ENCODE measurements at places on chromosomes 5 and 9.
A peak's percentile ranks its signal among the peaks of the same experiment; 100 is the strongest.

DNA sequence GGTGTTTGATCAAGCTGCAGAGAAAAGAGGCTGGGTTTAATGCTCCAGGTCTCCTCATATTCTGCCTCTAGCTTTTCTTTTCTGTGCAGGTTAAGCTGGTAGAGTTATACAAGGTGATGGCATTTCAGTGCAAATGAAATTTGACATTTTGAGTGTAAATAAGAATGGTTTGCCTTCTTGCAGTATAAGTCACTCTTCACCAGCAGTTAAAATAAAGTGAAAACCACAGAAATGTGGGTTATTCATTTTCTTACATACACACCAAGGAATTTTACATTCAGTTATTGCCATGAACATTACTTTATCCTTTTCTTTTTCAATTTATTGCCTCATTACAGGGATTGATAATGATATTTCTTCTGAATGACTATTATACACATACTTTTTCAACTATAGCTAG is 337.5 kb upstream of the PCSK5 start:
- no peak for DNase-seq

GRCh38 chr5:36073595-36074216 is 7.0 kb upstream of the UGT3A2 start:
- DNase-seq: no peak

GRCh38 chr5:66933066-66933465 is 263.5 kb downstream of the CD180 start:
- DNase-seq: peak; percentile 65

DNA sequence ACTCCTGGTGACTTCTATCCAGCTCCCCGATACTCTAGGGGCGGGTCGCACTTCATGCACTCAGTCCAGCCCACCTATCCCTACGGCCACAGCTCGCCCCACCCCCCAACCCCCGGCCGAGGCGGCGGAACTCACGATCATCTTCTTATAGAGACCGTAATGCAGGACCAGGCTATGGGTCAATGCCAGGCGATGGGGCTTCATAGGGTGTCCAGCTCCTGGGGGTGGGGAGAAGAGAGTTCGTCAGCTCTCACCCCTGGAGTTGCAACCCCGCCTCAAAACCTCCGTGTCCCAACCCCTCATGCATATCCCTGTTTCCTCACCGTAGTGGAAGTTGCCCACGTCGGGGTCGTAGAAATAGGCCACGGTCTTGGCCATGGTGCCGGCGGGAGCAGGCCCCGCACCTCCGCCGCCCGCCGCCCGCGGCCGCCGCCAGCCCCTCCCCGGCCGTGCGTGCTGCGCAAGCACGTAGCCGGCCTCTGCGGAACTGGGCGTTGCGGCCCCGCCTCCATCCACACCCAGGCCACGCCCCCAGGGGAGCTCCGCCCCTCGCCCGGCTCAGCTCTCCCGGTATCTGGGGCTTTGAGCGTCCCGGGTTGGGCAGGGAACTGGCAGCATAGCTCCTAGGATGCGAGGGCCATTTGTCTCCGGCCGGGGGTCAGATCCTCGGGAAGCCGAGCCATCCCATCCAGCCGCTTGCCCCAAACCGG is at the start of the genes HDAC3 and RELL2:
Gene HDAC3, minus strand, starts transcription at position 437 of the 710 bp plus-strand sequence. Its CDS starts 59 bp downstream, at position 378.
Gene RELL2, plus strand, starts transcription at position 585 of the 710 bp plus-strand sequence. CDS start 1,229 bp downstream, outside the sequence.
- peak; percentile 85 for DNase-seq

- DNase-seq: no peak
Measured at GRCh38 chr5:139979943-139980342, 63.2 kb downstream of the NRG2 start.

- no peak for DNase-seq
Measured at GRCh38 chr9:120360046-120360445, 219.9 kb downstream of the CDK5RAP2 start.

DNA sequence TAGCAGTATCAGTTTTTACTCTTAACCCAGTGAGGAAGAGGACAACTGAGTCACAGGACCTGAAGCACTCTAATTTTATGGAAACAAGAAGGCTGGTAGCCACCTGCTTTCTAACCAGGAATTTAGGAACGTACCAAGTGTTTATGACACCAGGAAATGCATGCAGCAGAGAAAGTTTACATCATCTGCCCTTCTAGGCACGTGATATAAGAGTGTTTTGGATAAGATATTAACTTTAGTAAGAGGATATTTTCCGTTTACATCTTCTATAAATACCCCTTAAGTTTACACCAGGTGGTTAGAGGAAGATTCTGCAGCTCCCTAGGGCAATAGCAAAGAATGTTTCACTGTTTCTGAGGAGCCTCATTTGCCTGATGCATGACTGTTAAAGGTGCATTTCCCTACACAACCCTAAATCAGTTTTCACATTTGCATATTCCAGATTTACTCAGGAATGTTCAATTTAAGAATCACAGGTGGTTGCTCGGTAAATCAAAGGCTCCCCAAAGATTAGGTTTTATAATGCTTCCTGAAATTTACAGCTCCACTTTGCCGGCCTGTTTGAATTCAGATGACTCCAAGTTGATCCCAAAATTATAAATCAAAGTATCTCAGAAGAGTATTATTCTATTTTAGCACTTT is 1.8 kb downstream of the TSC1 start:
- no peak for DNase-seq

GRCh38 chr5:127970081-127970480 is 113.5 kb upstream of the SLC12A2 start:
- no peak for DNase-seq

GRCh38 chr5:158264264-158264663 is 405.3 kb upstream of the CLINT1 start:
- DNase-seq: no peak

GRCh38 chr5:122078116-122079110 is at the start of gene LOX:
LOX (minus strand) TSS chr5:122078259; CDS start chr5:122077985, 274 bp downstream.
- peak; percentile 97 for DNase-seq

DNA sequence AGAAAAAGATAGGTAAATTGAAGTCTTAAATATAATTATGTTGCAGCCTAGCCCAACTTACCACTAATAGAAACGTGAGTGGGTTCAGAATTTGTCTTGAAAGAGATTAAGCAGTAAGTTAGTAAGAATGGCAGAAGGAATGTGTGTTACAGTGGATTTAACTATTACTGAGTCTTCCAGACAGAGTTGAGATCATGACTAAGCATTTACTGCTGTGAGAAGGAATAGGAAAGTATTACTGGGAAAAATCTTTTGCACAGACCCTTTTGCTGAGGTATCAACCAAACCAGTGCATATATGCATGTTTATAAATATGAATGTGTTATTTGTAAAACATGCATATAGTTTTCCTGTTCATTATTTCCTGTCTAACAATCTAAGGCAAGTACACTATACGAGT is 112.8 kb upstream of the EFNA5 start:
- DNase-seq: no peak

DNA sequence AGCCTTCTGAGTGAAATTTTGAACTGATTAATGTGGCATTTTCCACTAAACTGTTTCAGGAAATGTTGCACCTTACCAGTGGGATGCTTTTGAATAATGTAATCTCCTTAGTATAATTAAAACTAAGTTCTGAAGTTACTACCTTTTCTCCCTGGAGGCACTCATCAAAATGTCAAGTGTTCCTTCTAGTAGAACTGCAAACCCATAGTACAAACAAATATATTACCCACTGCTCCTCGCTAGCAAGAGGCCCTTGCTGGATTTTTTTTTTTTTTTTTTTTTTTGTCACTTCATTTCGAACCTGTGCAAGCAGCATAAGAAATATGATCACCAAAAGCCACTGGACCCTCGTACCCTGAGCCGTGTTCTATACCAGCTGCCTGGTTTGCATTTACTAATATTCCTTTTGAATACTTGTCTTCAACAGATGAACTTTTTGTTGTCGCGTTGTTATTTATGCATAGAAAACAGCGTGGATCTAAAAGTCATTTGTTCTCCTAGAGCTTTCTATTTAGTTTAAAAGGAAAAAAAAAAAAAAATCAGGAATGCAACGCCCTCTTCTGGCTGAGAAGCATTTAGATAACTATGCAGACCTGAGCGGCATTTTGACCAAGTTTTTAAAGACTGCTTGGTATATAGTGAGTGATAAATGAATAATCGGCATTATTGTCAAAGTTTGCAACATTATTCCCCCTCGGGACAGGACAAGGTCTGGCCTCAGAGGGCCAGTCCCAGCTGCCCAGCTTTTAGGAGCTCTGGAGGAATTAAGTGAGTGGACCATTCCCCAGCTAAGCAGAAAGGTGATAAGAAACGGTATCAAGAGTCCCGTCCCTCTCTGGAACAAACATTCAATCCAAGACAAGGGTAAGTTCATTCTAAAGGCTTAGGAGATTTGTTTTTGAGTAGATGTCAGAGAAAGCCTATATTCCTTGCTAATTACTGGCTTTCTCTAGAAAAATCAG is 162.5 kb upstream of the KIF2A start:
- peak; percentile 1 for DNase-seq

- no peak for DNase-seq
Measured at GRCh38 chr9:97319395-97319794, 11.9 kb downstream of the CCDC180 start.

- no peak for DNase-seq
Measured at GRCh38 chr5:51810592-51810991, 427.3 kb downstream of the ISL1 start.

DNA sequence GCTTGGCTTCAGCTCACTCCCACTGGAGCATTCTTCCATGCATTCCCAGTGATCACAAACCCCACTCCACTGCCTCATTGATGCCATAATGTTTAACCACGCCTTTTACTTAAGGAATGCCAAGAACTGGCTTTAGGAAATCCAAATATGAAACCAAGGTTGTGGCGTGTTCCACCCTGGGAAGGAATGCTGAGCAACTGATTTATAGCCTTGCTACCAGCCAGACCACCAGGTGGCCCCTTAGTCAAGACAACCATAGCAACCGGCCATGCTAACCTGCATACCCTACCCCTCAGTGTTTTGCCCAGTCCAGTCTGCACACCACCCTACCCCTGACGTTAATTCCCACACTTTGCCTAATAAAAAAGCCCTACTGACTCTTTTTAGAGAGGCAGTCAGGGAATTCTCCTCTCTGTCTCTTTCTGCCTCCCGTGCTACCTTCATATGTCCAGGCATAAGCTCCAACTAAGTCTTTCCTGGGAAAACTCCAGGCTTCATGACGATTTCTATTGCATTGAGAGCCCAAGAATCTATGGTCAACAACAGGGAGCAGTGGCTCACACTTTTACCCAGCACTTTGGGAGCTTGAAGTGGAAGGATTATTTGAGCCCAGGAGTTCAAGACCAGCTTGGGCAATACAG is 27.0 kb upstream of the PRRC2B start:
- peak; percentile 54 for DNase-seq

GRCh38 chr5:67476531-67476930 is 279.9 kb upstream of the CD180 start:
- peak; percentile 19 for DNase-seq

DNA sequence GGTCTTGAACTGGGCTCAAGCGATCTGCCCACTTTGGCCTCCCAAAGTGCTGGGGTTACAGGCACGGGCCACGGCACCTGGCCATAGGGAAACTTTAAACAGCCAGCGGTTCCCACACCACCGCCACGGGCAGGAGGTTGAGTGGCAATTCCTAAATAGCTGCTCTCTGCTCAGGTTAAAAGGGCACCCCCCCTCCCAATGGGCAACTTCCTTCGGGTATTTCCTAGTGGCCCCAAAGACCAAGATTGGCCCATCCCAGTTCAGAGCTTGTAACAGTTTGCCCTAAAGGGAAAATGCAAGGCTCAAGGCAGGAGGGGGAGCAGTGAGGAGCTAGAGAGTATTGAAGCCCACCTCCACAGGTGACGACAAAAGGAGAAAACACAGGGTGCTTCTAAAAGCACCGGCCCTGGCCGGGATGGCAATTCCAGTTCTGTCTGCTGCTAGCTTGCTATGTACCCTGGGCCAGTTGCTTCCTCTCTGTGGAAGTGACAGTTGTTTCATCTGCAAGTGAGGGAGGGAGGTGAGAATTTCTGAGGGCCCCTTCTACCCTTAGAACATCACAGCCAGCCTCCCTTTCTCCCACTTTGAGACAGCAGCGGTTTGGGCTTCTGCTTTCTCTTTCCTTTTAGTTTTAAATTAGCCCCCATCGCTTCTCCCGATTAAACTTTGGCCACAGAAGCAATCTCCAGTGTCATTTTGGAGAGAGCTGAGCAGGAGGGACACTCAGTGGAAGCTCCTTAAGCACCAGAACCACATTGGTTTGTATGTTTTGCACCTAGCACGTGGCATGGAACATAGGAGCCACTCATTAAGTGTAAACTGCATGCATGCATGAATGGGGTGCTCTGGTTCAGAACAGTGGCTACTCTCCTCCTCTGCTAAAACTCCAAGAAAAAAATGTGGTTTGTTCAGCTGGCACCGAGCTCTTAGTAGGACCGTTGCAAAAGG is 17.3 kb upstream of the TNIP1 start:
- DNase-seq: no peak

DNA sequence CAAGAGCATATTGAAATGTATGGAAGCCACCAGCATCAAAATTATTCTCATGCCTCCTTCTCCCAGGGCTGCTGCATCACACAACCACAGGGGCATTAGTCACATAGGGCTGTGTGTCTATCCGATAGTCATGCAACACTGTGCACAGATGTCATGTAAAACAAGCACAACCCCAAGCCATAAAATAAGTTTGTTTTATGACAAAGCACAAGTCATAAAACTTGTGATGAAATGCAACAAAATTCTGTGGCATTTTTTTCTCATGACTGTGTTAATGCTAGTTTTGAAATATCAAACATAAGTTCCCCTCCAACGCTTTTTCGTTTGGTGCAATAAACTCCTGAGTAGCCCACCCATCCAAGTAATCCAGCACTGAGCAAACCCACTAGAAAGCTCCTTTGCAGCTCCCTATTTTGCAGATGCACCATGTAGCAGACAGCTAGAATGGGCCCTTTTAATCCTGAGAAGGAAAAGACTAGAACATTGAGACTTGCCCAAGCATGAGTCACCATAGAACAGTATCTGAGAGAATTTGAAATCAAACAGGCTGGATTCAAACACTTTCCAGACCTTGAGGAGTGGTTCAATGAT is 93.3 kb upstream of the ZNF366 start:
- DNase-seq: peak; percentile 98

GRCh38 chr5:171310819-171311321 is 1.8 kb downstream of the TLX3 start:
- no peak for DNase-seq

GRCh38 chr9:104850786-104851545 is 77.0 kb downstream of the ABCA1 start:
- DNase-seq: no peak

- DNase-seq: no peak
Measured at GRCh38 chr9:135591506-135592330, 30.2 kb downstream of the PAEP start.

GRCh38 chr9:129620669-129621295 is at the start of gene C9orf50:
C9orf50 (minus strand) TSS chr9:129621101; CDS start chr9:129620574, 527 bp downstream.
- no peak for DNase-seq

GRCh38 chr9:124110307-124110915 is 98.8 kb downstream of the LHX2 start:
- DNase-seq: peak; percentile 37

- DNase-seq: no peak
Measured at GRCh38 chr5:6201631-6202030, 176.7 kb downstream of the MED10 start.

- peak; percentile 29 for DNase-seq
Measured at GRCh38 chr5:86971034-86971571, 296.6 kb upstream of the RASA1 start.

GRCh38 chr5:67010684-67011409 is 185.8 kb downstream of the CD180 start:
- peak; percentile 52 for DNase-seq

GRCh38 chr9:117359910-117360309 is 54.9 kb downstream of the ASTN2 start:
- DNase-seq: no peak

All from HFFc6 (cell line).